ENCODE measurements at places on chromosomes 6 and 20.

DNA sequence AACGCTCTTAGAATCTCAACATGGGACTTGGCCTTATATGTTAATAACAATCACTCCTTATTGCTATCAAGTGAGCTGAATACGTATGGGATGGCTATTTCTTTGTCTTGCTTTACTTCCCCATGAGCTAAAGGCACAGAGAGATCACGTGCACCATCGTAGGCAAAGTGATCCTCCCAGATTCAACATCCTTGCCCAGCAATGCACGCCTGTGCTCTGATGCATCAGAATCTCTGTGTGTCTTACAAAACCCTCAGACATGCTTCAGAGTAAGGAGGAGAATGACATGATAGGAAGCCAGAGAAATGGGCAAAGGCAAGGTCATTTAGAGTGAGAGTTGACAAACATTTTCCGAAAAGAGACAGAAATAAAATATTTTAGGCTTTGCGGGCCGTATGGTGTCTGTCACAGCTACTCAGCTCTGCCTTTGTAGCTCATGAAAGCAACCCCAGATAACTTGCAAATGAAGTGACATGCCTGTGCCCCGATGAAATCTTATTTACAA is 277.6 kb upstream of the CDH4 start:
- DNase-seq, result no peak

- DNase-seq, result no peak
Measured at GRCh38 chr6:144364782-144365181, 79.6 kb downstream of the UTRN start.

DNA sequence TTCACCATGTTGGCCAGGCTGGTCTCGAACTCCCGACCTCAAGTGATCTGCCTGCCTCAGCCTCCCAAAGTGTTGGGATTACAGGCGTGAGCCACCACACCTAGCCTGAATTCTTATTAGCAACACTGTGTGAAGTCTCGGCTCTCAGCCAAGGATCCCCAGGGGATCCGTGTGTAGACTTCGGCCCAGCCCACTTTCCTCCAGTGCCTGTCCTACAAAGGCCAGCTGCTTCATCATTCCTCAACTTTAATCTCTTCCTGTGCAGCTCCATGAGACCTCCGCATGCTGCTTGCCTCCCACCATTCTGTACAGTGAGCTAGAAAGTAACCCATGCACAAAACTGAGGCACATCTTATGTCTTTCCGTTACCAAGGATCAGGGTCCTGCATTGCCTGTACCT is 71.8 kb downstream of the SAMD3 start:
- DNase-seq, result no peak

GRCh38 chr6:97460394-97461080 is 177.5 kb upstream of the MMS22L start:
- no peak for DNase-seq

- DNase-seq, result no peak
Measured at GRCh38 chr6:105051941-105052471, 95.1 kb downstream of the LIN28B start.

Measured in CD8-positive, alpha-beta T cell (primary cell).